ENCODE measurements at places on chromosomes 6 and 20.

- no peak for DNase-seq
Observed at GRCh38 chr6:41327177-41327576, 8.2 kb upstream of the NCR2 start.

GRCh38 chr6:22682979-22683378 lies 113.6 kb downstream of the HDGFL1 start:
- no peak for DNase-seq

GRCh38 chr6:2021713-2022125 lies 223.7 kb downstream of the GMDS start:
- no peak for DNase-seq

DNA sequence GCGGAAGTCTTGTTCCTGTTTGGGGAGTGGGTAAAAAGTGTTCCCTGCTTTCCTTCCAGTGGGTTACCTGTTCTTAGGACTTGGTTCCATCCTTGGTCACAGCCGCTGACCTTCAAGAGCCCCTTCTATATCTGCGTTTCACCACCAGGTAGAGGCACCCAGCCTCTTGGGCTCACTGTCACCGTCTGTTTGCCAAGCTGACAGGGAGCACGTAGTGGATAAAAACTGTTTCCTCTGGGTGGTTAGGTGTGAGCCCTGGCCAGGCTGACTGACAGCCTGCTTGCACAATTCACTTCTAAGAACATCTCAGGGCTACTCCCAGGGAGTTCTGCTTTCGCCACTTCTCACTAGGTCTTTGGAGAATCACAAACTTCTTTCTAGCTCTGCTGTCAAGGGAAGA lies 1.8 kb upstream of the JPH2 start:
- no peak for DNase-seq

DNA sequence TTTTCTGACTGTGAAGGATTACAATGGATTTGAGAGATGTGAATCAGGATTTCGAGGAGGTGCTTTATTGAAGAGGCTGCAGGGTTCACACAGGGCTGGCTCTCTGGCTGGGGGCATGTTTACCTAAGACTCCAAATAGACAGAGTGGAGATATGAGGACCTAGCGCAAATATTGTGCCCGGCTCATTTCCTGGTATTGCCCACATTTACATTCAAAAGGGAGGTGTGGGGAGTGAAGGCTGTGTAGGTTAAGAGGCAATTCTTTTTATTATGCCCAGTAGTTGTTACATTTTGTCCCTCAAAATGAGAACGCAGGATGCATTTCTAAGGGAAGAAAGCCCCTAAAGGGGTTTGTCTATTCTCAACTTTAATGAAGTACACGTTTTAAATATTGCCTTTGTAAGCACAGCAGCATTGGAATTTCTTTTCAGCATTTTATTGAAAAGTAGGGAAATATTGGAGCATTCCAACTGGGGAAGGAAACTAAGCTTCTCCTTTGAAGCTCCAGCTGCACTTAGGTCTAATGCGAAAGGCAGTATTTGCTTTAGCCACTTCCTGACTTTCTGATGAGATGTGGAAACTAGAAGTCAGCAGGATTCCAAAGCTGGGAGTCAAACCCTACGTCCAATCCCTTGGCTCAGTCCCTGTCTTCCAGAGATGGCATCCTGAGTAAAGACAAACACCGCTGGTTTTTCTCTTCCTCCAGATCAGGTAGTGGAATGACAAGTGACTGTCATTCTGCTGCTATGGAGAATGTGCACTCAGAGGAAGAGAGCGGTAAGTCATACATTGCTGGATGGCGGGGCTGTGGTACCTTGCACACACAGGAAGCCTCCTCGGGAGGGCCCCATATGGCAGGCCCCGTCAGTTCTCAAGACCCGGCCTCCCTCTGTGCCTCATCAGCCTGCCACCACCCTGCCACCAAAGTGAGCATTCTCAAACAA lies 70.7 kb downstream of the MYB start:
- peak; percentile 29 for DNase-seq

- DNase-seq: peak; percentile 51
Observed at GRCh38 chr6:24283043-24283985, 74.5 kb downstream of the DCDC2 start.

- DNase-seq: peak; percentile 84
Observed at GRCh38 chr6:28943557-28944411, 20.0 kb upstream of the TRIM27 start.

DNA sequence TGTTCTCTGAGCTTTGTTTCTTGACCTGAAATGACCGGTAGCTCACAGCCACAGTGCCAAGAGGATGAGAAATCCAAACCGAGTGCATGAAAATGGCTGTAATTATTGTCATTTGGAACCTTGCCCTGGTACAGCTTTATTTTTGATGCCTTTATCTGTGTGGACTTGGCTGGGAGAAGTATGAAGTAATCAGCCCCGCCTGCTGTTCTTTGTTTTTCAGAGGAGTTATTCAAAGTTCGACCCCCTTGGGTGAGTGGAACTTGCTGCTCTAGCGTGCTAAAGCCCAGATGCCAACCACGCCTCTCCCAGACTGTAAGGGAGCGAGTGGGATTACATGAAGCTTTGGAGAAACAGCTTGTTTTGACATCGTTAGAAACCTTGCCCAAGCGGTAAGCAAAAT lies 48.3 kb downstream of the ECT2L start:
- no peak for DNase-seq

GRCh38 chr6:109340811-109341210 lies 41.5 kb downstream of the CD164 start:
- DNase-seq: no peak

DNA sequence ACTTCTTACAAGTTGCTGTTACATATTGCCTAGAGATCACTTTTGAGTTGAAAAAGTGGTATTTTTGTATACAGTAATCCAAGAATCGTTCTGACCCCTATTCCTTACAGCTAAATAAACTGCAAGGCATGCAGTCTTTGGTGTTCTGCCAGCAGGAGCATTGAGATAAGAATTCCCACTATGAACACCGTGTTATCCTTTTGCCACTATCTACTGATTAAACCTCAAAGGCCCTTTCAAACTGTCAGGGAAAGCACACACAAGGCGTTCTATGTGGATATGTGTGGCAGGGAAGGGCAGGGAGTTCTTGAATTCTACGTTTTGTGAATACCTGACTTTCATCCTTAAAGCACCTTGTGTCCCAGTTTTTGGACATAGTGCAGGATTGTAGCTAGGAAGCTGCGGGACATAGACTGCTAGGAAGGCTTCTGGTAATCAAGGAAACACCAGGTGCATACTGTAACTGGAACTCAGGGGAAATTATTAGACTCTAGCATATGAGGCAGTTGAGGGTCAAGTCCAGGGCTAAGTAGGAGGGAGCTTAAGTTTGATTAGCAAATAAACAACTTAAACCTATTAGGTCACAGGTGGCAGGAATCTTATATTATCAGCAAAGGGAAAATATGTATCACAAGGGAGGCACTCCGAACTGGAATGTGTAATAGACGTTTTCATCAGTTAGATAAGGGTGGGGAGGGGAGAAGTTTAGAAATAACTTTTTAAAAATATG lies 506.6 kb downstream of the RNF144B start:
- no peak for DNase-seq

GRCh38 chr6:82013561-82014530 lies 233.7 kb downstream of the IBTK start:
- DNase-seq: no peak

DNA sequence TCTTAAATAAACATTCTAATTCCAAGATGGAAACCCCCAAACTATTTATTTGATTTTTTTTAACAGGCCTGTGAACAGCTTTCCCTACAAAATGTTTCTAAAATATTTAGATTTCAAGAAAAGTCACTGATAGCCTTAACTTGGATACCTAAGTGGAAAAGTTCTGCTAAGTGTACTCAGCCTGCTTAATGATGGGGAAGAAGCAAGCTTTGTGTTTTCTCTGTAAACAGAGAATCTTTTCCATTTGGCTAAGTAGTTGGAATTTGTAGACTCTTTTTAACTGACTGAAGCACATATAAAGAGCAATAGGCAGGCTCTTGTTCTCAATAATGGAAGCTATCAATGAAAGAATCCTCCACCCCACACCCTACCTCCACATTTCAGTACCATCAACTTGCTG lies 108.2 kb downstream of the KIF6 start:
- no peak for DNase-seq

DNA sequence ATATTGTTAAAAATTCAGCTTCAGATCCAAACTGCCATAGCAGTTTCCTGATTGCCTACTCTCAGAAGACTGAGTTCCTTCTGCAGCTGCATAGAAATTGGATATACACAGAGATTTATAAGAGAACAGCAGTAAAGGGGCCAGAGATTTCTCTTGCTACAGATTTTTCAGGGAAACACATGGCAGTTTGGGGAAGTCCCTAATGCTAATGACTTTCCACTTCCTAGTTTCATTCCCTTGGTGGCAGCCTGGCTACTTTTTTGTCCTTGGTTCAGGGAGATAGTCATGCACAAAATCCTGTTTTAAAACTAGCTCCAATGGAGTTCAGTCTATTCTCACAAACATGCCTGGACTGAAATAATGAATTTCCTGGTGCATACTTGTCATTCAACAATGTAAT lies 125.3 kb upstream of the PLCB4 start:
- no peak for DNase-seq

- no peak for DNase-seq
Observed at GRCh38 chr20:37347347-37347823, 1.4 kb downstream of the SRC start.

DNA sequence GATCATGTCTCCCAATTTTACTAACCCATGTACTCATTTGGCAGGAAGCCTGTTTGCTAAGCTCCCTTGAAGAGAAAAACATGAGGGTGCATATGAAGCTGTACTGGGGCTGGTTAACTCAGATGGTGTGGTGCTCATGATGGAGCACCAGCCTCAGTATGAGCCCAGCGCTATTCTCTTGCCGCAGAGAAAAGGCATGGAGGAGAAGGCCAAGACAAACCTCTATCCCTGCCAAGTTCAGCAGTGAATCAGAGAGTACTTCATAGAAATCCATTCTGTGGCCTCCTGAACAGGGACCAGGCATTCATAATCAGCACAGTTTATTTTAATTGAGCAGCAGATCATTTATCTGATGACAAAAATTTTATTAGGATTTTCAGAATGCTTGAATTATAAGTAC lies 398.1 kb downstream of the LMBRD1 start:
- no peak for DNase-seq

GRCh38 chr20:33701629-33702450 lies 15.7 kb upstream of the E2F1 start:
- DNase-seq: no peak

- DNase-seq: no peak
Observed at GRCh38 chr6:166683477-166683876, 56.4 kb upstream of the RPS6KA2 start.

- DNase-seq: no peak
Observed at GRCh38 chr20:50496773-50497385, 13.3 kb upstream of the PTPN1 start.

GRCh38 chr20:21564127-21564773 lies 50.4 kb upstream of the NKX2-2 start:
- no peak for DNase-seq

DNA sequence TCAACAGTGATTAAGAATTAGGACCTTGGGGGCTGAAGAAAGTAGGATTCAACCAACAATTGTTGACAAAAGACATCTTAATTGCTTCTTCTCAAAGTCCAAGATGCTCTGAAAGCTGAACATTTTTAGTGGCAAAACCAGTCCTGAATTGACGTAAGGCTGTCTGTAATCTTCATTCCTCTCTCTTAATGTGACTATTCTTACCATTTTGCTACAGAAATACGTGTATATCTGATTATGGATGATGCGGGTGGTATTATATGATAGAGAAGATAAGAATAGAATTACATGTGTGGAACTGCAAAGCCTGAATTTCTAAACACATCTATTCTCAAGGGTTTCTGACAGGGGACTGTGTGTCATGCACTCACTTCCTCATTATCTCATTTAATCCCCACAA lies 130.3 kb upstream of the SASH1 start:
- no peak for DNase-seq

DNA sequence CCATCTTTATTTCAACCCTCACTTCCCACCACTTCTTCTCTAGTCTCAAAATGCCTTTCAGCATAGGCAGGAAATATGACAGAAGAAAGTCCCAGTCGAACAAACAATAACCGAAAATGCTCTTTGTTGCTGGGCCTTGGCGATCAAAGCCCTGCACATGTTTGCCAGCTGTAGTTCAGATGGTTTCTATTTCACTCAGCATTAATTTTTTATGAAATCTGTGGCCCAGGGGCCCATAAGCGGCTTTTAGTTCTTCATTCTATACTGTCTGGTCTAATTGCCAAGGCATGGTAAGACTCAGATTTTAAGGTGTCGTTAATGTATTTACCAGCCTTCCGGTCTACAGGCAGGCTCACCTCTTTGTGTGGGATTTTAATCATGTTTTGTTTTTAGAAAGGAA lies 10.9 kb upstream of the F13A1 start:
- DNase-seq: no peak
